ENCODE measurements at places on chromosomes 2 and 18. TPM values are rescaled to one million over a fixed set of nuclear protein-coding genes. Genes with fewer than 3 reads are reported as not detected.

DNA sequence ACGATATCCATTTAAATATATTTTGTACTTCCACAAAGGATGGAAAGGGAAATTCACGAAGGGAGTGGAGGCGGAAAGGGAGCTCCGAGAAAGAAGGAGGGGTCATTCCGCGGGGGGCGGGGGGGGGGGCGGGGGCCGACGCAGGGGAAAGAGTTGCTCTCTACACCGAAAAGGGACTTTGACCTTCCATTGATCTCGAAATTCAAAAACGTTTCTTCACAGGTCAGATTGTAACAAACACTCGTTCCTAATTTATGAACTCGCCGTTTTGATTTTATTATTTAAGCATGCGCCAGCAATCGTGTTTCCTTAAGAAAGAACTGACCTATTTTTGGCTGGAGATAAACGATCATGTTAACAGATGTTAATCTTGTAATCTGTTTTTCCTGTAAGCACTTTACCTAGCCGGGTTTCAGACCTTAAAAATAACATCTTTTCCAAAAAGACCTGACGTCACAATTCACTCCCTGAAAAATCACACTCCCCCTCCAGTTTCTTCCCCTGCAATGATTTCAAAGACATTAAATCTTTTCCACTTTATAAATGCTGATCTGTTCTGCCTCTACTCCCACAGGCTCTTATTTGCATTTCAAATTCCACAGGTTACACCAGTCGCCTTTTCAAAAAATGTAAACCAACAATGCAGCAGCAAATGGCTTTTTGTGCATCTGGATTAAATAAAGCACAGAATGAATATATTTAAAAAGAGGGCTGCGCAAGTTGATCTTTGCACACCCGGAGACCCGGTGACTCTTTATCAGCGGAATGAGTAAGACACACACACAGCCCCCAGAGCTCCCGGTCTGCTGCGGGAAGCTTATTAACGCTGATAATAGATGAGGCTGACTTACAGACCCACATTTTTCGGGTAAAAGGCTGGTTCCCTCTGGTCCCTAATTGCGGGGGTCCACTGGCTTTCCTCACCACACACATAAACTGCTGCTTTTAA is 1.6 kb downstream of the ZNF516 start:
- no peaks in the 10 kb centered on the region for H3K36me3 ChIP-seq
- peak overlapping the region; percentile 80 for H3K27ac ChIP-seq
- H3K4me1 ChIP-seq: peaks cover 12% of the 10 kb centered on the region

Gene CNTNAP5
- 0.30 TPM for total RNA-seq

- peaks cover 4% of the 10 kb centered on the region for H3K36me3 ChIP-seq
- H3K27ac ChIP-seq: no peak overlapping the region
- DNase-seq: no peak
- no peak overlapping the region for H3K4me3 ChIP-seq
- H3K27me3 ChIP-seq: no peaks in the 10 kb centered on the region
- peaks cover 8% of the 10 kb centered on the region for H3K4me1 ChIP-seq
Measured at GRCh38 chr2:168180483-168180882, 66.9 kb downstream of the STK39 start.

DNA sequence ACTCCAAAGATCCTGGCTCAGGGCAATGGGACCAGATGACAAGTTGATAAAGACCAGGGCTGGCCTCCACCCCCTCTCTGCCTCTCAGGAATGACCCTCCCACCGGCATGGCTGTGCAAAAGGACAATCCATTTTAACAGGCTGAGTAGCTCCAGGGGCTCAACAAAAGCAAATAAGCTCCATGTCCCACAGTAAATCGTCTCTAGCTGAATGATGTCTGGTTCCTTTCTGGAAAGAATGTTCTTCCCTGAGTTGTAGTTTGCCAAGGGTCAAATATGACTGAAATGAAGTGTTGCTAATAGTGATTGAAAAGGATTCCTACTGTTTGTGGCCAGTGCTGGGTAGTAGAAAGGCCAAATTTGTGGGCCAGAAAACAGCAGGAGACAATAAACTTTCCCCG is 434.4 kb upstream of the ETAA1 start:
- no peaks in the 10 kb centered on the region for H3K27me3 ChIP-seq
- H3K4me1 ChIP-seq: no peaks in the 10 kb centered on the region
- no peaks in the 10 kb centered on the region for H3K36me3 ChIP-seq
- no peak overlapping the region for H3K27ac ChIP-seq
- DNase-seq: peak; percentile 39

DNA sequence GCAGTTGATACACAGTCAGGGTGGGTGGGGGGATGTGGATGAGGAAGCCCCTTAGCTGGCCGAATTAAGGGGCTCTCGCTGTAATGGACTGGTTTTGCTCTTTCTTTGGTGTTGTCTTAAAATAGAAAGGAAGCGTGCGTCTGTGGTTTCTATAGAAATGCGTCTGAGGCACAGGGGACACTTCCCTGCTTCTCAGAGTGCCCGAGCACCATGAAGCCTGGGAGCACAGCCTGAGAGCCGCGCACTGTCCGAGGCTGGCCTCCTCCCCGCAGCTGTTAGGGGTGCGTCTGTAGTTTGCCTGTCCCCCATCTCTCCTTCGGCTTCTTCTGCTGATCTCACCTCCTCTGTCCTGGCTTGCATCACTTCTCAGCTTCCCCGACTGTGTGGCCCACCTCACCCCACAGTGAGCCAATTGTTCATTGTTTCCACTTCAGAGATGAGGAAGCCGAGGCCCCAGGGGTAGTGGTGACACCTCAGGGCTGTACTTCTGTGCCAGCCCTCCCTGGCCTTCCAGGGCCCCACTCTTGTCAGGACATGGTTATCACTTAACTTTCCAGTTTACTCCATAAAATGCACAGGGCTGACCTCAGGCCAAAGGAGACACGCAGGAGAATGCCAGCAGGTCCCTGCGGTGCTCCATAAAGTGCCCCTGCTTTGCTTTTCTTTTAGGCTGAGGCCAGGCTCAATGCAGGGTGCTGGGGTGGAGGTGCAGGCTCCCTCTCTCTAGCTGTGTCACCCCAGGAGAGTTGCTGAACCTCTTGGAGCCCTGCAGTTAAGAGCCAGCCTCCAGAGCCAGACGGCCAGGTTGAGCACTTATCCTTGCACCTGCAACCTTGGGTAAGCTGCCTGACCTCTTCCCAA is 210.6 kb downstream of the SEPTIN10 start:
- DNase-seq: no peak
- no peak overlapping the region for H3K27ac ChIP-seq

DNA sequence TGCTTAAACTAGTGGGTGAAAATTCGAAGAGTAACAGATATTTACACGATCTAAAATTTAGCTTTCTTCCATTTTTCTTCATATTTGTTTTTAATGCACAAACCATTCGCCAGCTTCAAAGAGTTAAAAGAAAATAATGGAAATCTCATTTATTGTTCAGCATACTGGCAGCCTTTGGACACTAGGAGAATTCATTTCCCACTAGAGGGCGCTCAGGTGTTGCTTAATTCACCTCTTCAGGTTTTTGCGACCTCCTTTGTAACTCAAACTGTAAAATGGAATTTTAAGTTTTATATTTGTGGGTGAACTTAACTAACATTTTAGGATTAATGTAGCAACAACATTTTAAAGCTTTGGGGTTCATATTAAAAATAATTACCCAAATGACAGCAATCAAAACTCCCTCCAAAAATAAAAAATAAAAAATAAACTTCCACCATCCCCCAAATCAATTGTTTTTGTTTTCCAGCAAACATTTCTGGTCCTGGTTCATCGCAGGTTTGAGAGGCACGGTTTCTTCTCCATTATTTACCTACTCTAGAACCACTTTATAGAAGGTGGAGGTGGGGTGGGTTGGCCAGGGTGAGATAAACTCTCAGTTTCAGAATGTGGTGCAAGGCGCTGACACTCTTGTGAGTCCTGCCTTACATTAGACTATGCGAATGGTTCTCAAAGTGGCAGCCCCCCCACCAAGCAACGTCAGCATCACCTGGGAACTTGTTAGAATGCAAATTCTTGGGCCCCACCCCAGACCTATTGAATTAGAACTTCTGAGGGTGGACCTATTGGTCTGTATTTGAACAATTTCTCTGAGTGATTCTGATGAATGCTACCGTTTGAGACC is 24.7 kb upstream of the PNPT1 start:
- no peaks in the 10 kb centered on the region for H3K36me3 ChIP-seq
- H3K4me1 ChIP-seq: no peaks in the 10 kb centered on the region
- DNase-seq: peak; percentile 40

Gene GAD1
- 4.7 TPM for total RNA-seq
